Karpas-422 (cell line): ENCODE measurements at places on chromosomes 5 and 9.

DNA sequence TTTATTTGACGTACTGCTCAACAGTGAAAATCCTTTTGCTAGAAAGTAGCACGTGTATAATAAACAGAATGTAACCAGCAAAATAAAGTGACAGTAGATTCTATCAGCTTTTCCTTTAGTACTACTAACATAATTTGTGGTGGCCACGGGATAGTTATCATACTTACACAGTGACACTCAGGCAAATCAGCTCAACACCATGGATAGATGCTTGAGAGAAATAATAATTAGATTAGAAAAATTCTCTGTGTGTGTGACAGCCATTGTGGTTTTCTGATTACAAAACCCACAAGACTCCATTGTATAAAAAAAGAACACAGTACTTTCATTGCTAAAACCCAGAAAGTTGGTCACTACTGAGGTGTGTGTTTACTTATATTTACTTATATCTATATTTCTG lies 101.1 kb downstream of the MUSK start:
- no peaks in the 10 kb centered on the region for H3K27me3 ChIP-seq
- DNase-seq, result no peak
- no peaks in the 10 kb centered on the region for H3K4me1 ChIP-seq
- no peaks in the 10 kb centered on the region for H3K36me3 ChIP-seq
- H3K4me3 ChIP-seq, result no peak overlapping the region

DNA sequence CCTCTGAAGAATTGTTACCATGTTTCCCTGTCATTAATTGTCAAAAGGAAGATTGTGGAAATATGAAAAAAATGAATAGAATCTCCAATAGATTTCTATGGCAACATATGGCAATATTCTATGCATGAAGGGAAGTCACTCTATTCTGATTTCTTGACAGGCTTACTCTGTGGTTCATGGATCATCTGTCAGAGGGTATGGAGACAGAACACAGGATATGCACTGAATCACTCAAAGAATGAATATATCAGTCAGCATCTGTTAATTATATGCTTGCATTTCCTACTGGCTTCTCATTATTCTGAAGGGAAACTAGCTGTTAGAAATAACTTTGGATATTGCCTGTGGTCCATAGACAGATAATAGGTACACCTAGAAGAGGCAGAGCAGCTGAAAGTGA lies 918.9 kb downstream of the DTWD2 start:
- no peaks in the 10 kb centered on the region for H3K4me1 ChIP-seq
- no peaks in the 10 kb centered on the region for H3K36me3 ChIP-seq
- no peaks in the 10 kb centered on the region for H3K27me3 ChIP-seq
- H3K27ac ChIP-seq, result no peak overlapping the region
- no peak for DNase-seq

DNA sequence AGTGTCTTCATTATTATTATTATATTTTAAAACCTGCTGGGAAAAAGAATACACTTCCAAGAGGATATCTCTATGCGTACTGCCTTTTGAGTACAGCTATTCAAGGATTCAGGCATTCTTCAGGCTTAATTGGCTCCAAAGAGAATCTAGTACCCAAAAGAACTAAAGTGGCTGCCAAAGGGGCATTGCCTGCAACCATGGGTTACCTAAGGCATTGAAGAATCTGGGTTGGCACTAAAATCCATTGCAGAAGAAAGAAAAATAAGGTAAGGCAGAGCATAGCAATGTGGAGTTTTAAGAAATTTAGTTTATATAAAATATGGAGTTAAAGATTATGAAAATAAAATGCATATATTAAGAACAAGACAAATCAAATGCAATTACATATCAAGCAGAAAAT lies 223.5 kb downstream of the TMEM161B start:
- no peak for DNase-seq
- H3K4me1 ChIP-seq, result no peaks in the 10 kb centered on the region
- no peaks in the 10 kb centered on the region for H3K36me3 ChIP-seq
- H3K4me3 ChIP-seq, result no peak overlapping the region

- H3K27me3 ChIP-seq, result no peaks in the 10 kb centered on the region
- H3K27ac ChIP-seq, result no peak overlapping the region
- H3K4me1 ChIP-seq, result no peaks in the 10 kb centered on the region
These were observed 35.4 kb downstream of the GPR107 start for GRCh38 chr9:130089141-130089540.

GRCh38 chr9:5841771-5842573 lies 9.1 kb upstream of the ERMP1 start:
- H3K27ac ChIP-seq, result no peak overlapping the region
- no peak overlapping the region for H3K4me3 ChIP-seq
- DNase-seq, result no peak
- no peaks in the 10 kb centered on the region for H3K36me3 ChIP-seq

GRCh38 chr9:120608421-120608820 lies 28.5 kb upstream of the CDK5RAP2 start:
- H3K36me3 ChIP-seq, result peaks cover 83% of the 10 kb centered on the region
- H3K4me3 ChIP-seq, result no peak overlapping the region
- no peak for DNase-seq
- H3K27me3 ChIP-seq, result no peaks in the 10 kb centered on the region
- H3K27ac ChIP-seq, result peak overlapping the region; percentile 26; the same call in 1 of the 2 replicates

GRCh38 chr5:172695232-172696054 lies 54.4 kb downstream of the NEURL1B start:
- H3K4me1 ChIP-seq, result peaks cover 5% of the 10 kb centered on the region
- H3K36me3 ChIP-seq, result no peaks in the 10 kb centered on the region
- no peak for DNase-seq
- no peak overlapping the region for H3K4me3 ChIP-seq
- no peaks in the 10 kb centered on the region for H3K27me3 ChIP-seq

DNA sequence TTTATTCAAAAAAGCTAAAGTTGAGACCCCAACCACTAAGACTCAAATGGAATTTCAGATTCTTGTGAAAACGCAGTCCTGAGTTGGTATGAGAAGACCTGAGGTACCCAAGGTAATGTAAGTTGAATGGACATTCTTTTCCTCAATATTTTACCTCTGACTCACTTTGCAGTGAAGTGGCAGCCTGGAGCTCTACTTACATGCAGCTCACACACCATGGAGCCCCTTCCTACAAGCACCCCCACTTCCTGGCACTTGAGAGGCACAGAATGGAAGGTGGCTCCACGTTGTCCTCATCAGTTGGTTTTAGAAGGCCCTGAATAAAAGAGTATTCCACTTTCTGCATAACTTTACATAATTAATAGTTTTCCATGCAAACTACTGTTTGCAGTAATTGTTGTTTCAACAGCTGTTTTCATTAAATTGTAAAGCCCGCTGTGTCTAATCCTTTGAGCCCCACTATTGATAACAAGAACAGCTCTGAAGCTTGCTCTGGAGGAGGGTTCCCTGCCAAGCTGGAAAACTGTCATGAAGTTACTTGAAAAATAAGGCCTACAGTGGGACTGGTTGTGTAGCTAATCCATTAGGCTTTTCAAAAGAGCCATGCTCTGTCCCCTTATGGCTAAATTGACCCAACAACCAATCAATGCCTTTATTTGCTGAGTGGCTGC lies 102.2 kb upstream of the SPATA31D4 start:
- no peaks in the 10 kb centered on the region for H3K4me1 ChIP-seq
- H3K27ac ChIP-seq, result no peak overlapping the region
- DNase-seq, result no peak
- no peaks in the 10 kb centered on the region for H3K36me3 ChIP-seq
- no peak overlapping the region for H3K4me3 ChIP-seq

GRCh38 chr5:133119233-133119711 lies 67.5 kb downstream of the HSPA4 start:
- H3K27me3 ChIP-seq, result no peaks in the 10 kb centered on the region
- peaks cover 43% of the 10 kb centered on the region for H3K4me1 ChIP-seq
- H3K36me3 ChIP-seq, result no peaks in the 10 kb centered on the region
- no peak overlapping the region for H3K27ac ChIP-seq
- peak; percentile 49 for DNase-seq

DNA sequence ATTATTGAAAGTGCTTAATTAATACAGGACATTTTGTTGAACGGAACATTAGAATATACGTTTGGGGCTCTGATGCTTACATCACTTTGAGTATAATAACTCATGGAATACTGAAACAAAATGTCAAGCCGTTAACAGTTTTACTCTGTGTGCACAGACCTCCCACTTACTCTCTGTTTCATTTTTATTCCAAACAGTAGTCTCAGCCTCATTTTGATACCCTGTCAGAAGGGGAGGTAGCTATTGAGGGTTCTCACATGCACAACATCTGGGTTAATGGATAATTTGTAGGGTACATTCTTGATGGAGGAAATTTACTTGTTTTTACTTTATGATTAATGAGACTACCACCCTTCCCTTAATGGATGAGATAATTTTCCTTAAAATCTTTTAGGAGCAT lies 59.0 kb downstream of the SCAMP1 start:
- peaks cover 19% of the 10 kb centered on the region; the same call in 1 of the 2 replicates for H3K36me3 ChIP-seq
- H3K27ac ChIP-seq, result no peak overlapping the region
- DNase-seq, result no peak
- no peaks in the 10 kb centered on the region for H3K27me3 ChIP-seq
- H3K4me3 ChIP-seq, result no peak overlapping the region
- H3K4me1 ChIP-seq, result peaks cover 15% of the 10 kb centered on the region

DNA sequence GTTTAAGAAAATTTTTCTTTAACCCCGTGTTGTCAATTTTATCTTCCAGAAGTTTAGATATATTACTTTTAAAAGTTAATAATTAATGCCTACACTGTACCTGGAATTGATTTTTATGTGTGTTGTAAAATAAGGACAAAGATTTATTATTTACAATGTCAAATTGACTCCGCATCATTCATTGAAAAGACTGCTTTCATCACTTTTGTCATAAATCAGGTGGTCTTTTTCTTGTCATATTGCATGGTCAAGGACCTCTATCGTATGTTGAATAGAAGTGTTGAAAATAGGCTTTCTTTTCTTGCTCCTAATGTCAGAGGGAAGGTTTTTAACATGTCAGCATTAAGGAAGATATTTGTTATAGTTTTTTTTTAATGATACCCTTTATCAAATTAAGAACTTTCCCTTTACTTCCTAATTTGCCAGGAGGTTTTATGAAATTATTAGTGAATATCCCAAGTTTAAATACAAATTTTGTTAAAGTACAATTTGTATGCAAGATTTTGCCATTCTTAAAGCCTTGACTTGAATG lies 92.6 kb downstream of the WDR70 start:
- no peak overlapping the region for H3K4me3 ChIP-seq
- no peak for DNase-seq
- 0 out of 2 replicates have a peak, but pooled peaks cover 5% of the 10 kb centered on the region for H3K36me3 ChIP-seq
- no peak overlapping the region for H3K27ac ChIP-seq
- no peaks in the 10 kb centered on the region for H3K4me1 ChIP-seq

- no peak overlapping the region for H3K27ac ChIP-seq
- H3K4me1 ChIP-seq, result peaks cover 6% of the 10 kb centered on the region
- DNase-seq, result no peak
- H3K36me3 ChIP-seq, result no peaks in the 10 kb centered on the region
- no peak overlapping the region for H3K4me3 ChIP-seq
These were observed 35.1 kb downstream of the FGF18 start for GRCh38 chr5:171454549-171454948.

DNA sequence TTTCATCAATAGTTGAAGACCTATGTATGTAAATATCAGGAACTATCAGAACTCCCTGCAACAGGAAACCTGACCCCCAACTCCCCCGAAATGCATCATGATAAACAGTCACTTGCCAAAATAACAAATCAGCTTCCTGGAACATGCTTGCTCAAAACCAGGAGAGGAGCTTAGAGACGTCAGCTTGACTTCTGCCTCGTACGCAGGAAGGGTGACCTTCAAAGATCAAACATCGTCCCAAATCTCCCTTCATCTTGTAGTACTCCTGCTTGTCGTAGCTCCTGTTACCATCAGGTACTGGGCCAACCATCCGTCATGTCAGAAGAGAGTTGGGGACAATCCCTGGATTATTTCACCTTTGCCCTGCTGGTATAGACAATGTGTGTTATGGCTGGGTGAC lies 396.1 kb downstream of the GADD45G start:
- no peak overlapping the region for H3K27ac ChIP-seq
- H3K4me3 ChIP-seq, result no peak overlapping the region
- no peaks in the 10 kb centered on the region for H3K36me3 ChIP-seq
- DNase-seq, result no peak

DNA sequence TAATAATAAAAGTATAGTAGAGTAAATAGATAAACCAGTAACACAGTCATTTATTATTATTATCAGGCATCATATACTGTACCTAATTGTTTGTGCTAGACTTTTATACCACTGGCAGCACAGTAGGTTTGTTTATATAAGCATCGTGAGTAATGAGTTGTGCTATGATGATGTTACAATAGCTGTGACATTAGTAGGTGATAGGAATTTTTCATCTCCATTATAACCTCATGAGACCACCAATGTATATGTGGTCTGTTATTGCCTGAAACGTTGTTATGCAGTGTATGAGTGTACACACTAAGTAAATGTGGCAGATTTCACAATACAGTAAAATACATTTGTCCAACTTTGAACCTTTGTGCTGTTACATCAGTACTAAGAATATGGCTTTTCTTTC lies 72.7 kb upstream of the SPATA31D4 start:
- H3K27me3 ChIP-seq, result no peaks in the 10 kb centered on the region
- no peak for DNase-seq
- H3K4me3 ChIP-seq, result no peak overlapping the region

- no peak overlapping the region for H3K4me3 ChIP-seq
- DNase-seq, result no peak
- no peaks in the 10 kb centered on the region for H3K4me1 ChIP-seq
- no peak overlapping the region for H3K27ac ChIP-seq
These were observed 8.5 kb downstream of the CDX1 start for GRCh38 chr5:150175076-150175475.

DNA sequence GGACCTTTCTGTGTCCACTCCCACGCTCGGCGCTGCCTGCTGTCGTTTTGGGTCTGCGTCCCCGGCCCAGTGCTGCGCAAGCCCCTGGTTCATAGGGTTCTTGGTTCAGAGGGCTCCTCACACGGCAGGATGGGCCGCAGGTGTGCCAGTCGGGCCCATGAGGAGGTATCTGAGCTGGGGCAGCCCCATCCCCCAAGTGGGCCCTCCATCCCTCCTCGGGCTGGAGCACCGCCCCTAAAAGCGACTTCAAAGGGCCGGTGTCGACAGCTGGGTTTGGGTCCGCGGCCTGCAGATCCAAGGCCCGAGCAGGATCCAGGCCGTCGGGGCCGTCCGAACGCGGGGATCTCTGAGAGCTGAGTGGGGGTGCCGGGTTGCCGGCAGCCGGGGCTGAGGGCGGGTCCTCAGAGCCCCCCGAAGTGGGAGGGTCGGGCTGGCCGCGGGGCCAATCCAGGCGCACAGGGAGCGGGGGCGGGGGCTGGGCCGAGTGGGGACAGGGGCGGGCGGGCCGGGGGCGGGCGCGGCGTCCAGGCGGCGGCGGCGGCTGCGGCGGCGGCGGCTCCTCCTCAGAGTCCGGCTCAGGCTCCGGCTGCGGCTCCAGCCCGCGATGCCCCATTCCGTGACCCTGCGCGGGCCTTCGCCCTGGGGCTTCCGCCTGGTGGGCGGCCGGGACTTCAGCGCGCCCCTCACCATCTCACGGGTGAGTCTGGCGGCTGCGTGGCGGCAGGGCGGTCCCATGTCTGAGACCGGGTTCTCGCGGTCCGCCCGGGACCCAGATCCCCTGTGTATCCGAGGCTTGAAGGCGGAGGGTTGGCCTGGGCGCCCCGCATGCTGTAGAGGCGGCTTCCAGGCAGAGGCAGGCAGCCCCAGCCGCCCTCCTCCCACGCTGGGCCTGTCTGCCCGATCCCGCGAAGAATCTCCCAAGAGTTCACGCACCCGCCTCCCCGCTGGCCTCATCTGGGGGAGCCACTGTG lies at the start of gene PDLIM4:
TSS of gene PDLIM4 (plus strand) at position 566 of the 971 bp plus-strand sequence. CDS start at position 605, 39 bp downstream.
- no peak for DNase-seq
- no peak within 1 kb of the TSS for H3K4me3 ChIP-seq
- H3K4me1 ChIP-seq, result no peaks in the 10 kb centered on the region
- no peaks in the 10 kb centered on the region for H3K27me3 ChIP-seq

- DNase-seq, result no peak
- no peaks in the 10 kb centered on the region for H3K27me3 ChIP-seq
- H3K36me3 ChIP-seq, result no peaks in the 10 kb centered on the region
These were observed 481.7 kb upstream of the CLINT1 start for GRCh38 chr5:158340608-158341007.
